ENCODE measurements at places on chromosomes 11 and 22. TPM values are rescaled to one million over a fixed set of nuclear protein-coding genes. Genes with fewer than 3 reads are reported as not detected.

APOBEC3A gene
- total RNA-seq, result 0.48 TPM

SHANK3 gene
- total RNA-seq, result 9.8 TPM

SLC5A12 gene
- not detected for total RNA-seq

SMCO4 gene
- total RNA-seq, result 93.5 TPM

DDX25 gene
- total RNA-seq, result not detected

APOBEC3C gene
- total RNA-seq, result 39.6 TPM

SLC25A45 gene
- 4.4 TPM for total RNA-seq

Measured in adrenal gland (tissue), 19 donors.